IMR-90 (cell line): ENCODE measurements at places on chromosomes 16 and 17. TPM values are rescaled to one million over a fixed set of nuclear protein-coding genes. Genes with fewer than 3 reads are reported as not detected.

MYH13 gene
- not detected in 2 replicates for total RNA-seq

C17orf67 gene
- 0.18 and 0.56 TPM in 2 replicates for total RNA-seq

HAS3 gene
- 0.28 and 0.36 TPM in 2 replicates for total RNA-seq

KRTAP4-5 gene
- total RNA-seq: not detected in 2 replicates

PLSCR3 gene
- total RNA-seq: 6.1 and 6.4 TPM in 2 replicates

ITPRIPL2 gene
- total RNA-seq: 11.1 and 15.0 TPM in 2 replicates
